ENCODE measurements at places on chromosomes 7 and 10.

- peak; percentile 65 for DNase-seq
Measured at GRCh38 chr7:151448261-151449252, 8.6 kb upstream of the CRYGN start.

DNA sequence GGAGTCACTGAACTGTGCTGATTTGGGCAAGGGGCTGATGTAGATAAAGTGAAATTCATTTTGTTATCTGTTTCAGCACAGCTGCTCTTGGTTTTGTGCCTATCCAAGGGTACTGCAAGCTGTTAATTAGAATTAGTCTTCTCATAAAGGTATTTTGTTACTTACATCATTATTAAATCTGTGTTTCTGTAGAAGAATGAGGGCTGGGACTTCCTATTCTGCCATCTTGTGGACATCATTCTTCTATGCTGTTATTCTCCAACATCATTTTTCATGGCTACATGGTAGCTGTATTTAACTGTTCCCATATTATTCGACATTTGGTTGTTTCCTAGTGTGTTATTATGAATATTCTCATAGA lies 76.2 kb upstream of the CCDC71L start:
- DNase-seq, result no peak

- DNase-seq, result no peak
Measured at GRCh38 chr10:122849090-122849489, 3.4 kb upstream of the CUZD1 start.

DNA sequence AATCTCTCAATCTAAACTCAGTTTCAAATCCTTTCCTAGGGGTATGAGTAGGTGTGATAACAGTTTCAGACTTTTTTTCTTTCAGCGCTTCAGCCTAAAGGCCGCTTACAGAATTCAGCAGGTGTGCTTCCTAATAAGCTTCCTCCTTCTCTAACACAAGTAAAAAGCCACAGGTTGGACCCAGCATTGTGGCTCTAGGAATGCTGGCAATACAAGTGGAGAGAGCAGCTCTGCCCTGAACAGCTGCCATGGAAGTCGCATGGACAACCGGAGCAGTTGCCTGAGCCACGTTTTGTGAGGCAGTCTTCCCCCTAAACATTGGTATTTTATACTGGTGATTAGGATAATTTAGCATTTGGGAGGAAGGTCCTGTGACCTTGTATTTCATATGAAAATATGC lies 83.5 kb downstream of the ST7 start:
- no peak for DNase-seq

DNA sequence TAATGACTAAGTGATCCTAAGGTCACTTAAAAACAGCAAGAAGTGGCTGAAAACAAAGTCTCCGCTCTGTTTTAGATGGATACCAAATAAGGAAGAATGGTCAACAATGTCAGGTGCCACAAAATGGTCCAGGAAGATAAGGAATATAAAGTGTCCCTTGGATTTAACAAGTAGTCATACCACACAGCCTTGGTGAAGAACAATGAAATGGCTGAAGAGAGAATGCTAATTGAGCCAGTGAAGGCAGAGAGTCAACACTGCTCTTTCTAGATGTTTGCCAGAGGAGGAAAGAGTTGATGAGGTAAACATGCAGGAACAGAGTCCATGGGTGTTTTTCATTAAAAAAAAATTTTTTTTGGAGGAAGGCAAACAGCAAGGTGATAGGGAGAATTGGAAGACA lies 2.1 kb upstream of the CASD1 start:
- DNase-seq, result no peak

DNA sequence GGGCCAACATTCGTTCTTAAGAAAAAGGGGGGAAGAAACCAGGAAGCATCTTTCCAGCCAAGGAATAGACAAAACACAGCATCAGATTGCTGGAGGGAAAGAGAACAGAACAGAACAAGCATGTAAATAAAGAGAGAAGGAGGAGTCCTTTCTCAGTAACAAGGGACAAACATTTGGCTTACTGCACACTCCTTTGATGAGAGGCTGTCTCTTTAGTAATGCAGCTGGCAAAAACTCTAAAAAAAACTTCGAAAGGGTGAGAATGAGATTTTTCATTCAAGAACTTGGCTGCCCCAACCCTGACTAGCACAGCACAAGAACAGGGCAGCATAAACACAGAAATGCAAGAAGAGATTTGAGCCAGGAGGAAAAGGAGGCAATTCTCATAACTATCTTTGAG lies 38.9 kb upstream of the IL6 start:
- DNase-seq, result no peak

DNA sequence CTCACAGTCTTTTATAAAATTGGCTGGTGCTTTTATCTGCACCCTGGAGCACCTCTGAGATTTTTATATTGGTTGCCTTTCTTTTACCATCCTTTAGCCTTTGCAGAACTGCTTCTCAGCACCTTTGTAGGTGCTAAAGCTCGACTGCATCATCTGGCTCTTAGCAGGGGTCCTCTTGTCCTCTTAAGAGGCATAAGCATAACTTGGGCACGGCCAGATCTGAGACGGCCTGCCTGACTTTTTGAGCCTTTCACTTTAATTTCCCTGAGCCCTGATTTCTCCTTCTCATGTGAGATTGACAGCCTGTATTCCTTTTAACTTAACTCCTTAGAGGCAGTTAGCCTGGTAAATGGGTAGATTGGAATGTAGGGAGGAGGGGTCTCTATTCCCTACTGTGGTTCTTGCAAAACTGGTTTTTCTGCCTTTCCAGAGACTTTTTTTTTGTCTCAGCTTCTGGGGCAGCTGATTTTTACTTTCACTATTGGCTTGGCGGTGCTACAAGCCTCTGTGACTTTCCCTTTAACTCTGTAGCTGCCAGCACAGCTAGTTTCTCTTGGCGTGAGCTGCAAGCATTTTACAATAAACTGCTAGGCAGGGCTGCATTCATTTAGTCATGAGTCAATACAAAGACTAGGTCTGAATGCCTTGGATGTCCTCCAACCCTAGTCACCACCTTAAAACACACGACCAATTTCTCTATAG lies 24.0 kb downstream of the ZPBP start:
- DNase-seq, result no peak

Data from activated T-helper 1 cell treated with anti-CD3 and anti-CD28 coated beads, Interleukin-2, amount 50 U/mL, for 16 hours (primary cell).